ENCODE measurements at places on chromosomes 1 and 21.

DNA sequence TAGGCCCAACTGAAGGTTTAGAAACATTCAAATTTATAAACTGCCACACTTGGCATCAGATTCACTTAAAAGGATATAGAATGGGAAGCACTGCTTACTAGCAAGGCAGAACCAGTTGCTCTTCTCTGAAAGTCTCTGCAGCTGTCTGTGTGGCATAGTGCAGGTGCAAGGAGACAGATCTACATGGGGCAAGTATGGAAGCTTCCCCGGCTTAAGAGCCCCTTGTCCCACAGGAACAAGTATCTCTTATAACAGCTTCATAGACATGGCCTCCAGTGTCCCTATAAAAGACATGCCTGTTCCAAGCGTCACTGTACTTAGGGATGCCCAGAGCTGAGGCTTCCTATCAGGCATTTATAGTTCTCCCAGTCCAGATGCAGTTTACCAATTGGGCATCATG, 26.5 kb downstream of the ZBTB8B start:
- DNase-seq: no peak

- peak; percentile 85 for DNase-seq
These were observed 38.6 kb downstream of the GADD45A start for GRCh38 chr1:67723620-67724019.

GRCh38 chr1:227395426-227396028, 77.2 kb upstream of the CDC42BPA start:
- DNase-seq: peak; percentile 83

GRCh38 chr21:26837539-26837938, 7.7 kb downstream of the ADAMTS1 start:
- no peak for DNase-seq

- DNase-seq: peak; percentile 92
These were observed 28.3 kb downstream of the SCP2 start for GRCh38 chr1:52955129-52955970.

- no peak for DNase-seq
These were observed 144.0 kb upstream of the NRIP1 start for GRCh38 chr21:15208786-15209185.

DNA sequence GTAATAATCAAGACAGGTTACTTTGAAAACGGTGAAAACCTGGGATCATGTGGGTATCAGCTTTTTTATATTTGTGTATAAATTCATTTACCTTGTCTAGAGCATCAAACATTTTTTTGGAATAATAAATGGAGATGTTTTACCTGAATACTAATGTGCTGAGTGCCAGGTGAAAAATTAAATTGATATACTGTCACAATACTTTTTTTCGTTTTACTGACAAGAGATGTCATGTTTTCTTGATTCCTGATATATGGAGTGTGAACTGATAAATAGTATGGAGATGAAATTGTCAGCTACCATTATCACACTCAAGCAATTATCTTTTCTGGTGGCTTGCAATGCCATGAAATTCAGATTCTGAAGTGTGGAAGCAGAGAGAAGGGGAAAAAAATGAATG, 47.2 kb upstream of the ZRANB2 start:
- no peak for DNase-seq

GRCh38 chr1:63569068-63569467, 24.1 kb upstream of the PGM1 start:
- no peak for DNase-seq

DNA sequence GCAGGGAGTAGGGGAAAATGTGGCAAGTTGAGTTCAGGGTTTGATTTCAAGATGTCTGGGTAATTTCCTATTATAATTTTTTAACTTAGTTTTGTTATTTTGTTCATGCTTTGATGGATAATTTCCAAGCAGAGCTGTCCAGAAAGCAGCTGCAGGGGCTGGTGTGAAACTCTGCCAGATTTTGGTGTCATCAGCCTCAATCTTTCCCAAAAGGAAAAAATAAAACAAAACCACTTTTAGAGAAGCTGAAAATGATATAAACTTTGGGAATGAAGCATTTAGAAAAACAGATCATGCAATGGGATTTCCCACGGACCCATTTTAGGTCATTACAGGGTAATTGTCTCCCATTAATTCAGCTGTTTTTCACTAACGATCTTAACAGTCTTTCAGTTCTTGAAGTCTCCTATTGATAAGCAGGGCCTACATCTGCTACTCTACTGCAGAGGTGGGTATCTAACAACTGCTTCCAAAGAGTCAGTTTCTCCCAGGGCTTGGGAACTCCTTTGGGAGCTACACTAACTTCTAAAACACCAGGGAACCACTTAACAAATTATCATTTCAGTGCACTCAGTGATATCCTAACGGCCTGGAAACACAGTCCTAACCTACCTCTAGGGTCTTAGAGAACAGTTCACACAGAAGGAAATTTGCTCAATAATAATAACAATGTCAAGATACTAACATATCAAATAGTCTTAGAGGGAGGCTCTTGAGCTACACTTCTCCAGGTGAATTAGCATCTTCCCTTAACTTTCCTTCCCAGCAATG, 12.3 kb downstream of the ZNF436 start:
- DNase-seq: no peak

DNA sequence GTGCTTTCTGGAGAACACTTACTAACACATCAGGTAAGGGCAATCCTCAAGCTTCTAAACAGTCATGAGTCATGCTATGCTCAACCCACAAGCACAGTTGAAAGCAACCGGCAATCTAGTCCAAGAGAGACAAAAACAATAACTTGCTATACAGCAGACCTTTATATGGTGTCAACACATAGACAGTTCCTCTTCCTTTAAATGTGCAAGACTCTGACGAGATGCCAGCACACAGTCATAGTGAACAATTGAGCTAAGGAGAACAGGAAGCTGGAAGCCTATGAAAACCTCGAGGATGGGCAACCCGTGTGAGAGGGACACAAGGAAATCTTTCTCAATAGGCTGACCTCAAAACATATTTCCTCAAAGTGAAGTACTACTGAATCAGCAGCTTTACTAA, 5.3 kb downstream of the ADIPOR1 start:
- DNase-seq: peak; percentile 41

All from astrocyte (in vitro differentiated cells and primary cell).